ENCODE measurements at places on chromosomes 5 and 9.

- no peak for DNase-seq
These were observed 33.6 kb upstream of the NSMF start for GRCh38 chr9:137492464-137493363.

GRCh38 chr5:110590187-110590586 is 136.3 kb downstream of the TMEM232 start:
- no peak for DNase-seq

- DNase-seq, result no peak
These were observed 21.3 kb upstream of the ERMP1 start for GRCh38 chr9:5854063-5854790.

DNA sequence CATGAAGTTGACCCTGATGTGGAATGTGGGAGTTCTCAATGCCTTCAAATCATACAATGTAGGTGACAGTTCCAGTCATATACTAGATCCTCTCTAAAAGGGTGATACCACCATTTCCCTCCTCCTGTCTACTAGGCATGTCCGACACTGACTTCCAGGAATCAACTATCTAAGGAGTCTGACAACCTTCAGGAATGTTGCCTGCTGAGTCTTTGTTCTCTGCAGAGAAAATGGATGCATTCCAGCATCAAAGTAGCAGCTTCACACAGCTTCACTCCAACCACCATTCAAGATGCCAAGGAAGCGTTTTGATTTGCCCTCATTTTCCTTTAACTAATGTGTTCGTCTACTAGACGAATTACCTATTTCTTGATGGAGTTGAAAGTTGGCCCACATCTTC is 530.2 kb downstream of the EBF1 start:
- DNase-seq, result no peak

DNA sequence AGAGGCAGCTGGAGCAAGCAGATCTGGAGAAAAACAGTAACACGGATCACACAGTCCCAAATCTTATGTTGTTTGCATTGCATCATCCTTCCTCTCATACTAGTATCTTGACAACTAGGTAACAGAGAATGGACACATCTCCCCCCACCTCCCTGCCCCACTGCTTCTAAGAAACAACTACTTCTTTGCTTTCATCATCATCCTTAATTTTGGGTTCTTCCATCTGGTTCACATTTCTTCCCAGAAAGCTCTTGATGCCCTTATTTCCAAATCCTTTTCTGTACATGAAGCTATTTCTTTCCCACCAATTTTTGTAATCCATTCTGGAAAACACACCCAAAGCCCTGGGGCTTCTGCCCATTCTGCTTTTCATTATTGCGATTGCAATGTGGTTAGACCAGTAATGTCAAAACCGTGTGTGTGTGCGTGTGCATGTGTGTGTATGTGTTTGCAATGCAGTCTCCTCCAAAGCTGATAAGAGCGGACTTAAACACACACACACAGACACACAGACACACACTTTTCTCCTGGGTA is 254.7 kb upstream of the SLC30A5 start:
- DNase-seq, result no peak

DNA sequence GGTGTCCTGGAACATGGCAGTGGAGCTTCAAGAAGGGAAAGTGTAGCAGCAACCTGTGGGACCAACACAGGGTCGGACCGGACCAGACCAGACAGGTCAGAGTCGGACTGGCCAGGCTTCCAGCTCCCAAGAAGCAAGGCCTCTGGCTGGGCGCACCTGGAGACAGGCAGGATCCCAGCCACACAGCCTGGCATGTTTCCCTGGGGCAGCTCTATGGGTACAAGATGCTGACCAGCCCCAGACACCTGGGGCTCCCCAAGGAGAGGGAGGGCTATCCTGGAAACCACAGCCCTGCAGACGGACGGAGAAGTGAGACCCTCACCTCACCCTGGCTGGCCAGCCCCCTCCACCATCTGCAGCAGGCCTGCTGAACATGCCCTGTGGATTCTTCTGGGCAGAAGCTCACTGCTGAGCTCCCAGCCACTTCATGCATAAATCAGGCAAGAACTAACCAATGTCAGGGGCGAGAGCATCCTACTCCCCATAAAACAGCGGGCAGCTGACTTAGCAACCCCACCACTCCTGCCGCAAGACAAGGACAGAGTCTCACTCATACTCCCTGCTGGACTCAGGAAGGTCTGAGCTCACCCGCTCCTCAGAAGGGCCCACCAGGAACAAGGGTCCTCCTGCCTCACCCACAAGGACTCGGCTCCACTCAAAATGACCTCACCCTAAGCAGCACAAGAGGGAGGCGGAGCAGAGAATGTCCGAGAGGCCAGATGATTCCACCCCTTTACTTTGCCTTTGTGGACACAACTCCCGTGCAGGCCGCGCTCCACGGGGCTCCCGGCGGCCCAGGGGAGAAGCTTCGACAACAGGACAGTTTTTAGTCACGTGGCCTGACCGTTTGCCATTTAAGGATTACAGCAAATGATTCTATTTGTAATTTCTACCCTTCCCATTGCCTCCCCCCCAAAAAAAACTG is 2.9 kb upstream of the DPH7 start:
- no peak for DNase-seq

DNA sequence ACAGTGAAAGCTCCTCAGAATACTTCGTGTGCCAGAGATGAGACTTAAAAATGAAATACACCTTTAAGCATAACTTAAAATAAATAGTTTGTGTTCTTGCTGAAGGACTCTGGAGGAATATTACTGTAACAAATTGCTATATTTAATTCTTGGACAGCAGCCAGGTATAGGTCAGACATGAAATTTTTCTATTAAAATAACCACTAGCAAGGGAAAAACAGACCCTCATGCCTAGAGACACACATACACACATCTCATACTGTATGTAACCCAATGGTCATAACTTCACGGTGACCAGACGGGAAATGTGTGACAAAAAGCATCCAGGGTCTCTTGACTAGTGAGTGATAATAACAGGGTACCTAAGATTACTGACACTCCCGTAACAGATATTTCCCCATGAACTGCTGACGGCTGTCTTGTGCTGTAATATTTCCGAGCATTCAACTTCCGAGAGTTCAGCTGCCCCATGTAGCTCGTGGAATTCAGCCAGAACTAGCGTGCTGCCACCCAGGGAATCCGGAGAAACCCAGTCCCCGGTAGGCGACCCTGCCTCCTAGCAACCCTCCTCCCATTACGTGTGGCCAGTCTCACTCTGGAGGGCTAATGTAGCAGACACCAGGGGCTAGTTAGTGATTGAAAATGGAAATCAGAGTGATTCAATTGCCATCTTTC is 2295.1 kb upstream of the WWC1 start:
- DNase-seq, result no peak

- no peak for DNase-seq
These were observed 29.3 kb upstream of the NKD2 start for GRCh38 chr5:979100-979817.

DNA sequence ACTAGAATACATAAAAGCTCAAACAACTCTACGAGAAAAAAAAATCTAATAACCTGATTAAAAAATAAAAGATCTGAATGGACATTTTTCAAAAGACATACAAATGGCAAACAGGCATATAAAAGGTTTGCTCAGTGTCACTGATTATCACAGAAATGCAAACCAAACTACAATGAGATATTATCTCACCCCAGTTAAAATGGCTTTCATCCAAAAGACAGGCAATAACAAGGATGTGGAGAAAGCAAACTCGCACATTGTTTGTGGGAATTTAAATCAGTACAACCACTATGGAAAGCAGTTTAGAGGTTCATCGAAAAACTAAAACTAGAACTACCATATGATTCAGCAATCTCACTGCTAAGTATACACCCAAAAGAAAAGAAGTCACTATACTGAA is 20.8 kb downstream of the UGT3A2 start:
- no peak for DNase-seq

DNA sequence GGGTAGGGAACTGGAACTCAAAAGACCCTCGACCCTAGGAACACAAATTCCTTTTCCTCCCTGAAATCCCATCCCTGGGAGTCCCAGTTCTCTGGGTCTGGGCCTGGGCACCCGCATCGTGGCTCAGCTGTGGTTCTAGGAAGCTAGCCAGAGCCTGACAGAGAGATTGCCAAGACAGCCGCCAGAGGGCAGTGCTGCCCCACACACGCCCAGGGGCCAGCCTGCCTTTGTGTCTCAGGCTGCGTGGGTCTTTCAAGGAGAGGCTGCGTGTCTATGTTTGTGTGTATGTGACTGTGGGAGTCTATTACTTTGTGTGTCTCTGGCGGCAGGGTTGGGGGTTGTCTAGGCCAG is 32.0 kb upstream of the TTLL11 start:
- DNase-seq, result peak; percentile 68

GRCh38 chr9:96399325-96399633 is 15.8 kb upstream of the SLC35D2 start:
- DNase-seq, result no peak

GRCh38 chr9:36093384-36093783 is 43.1 kb upstream of the GLIPR2 start:
- no peak for DNase-seq

Measured in stimulated activated CD4-positive, alpha-beta T cell treated with anti-CD3 and anti-CD28 coated beads, Interleukin-2, amount 100 ng/mL, for 4 hours (primary cell).